ENCODE measurements at places on chromosomes 2 and 18. TPM values are rescaled to one million over a fixed set of nuclear protein-coding genes. Genes with fewer than 3 reads are reported as not detected.

- DNase-seq = no peak
- H3K36me3 ChIP-seq = no peaks in the 10 kb centered on the region
- H3K27me3 ChIP-seq = peaks cover 2% of the 10 kb centered on the region
- H3K4me3 ChIP-seq = no peak overlapping the region
Observed at GRCh38 chr2:238947920-238948710, 100.2 kb downstream of the TWIST2 start.

DNA sequence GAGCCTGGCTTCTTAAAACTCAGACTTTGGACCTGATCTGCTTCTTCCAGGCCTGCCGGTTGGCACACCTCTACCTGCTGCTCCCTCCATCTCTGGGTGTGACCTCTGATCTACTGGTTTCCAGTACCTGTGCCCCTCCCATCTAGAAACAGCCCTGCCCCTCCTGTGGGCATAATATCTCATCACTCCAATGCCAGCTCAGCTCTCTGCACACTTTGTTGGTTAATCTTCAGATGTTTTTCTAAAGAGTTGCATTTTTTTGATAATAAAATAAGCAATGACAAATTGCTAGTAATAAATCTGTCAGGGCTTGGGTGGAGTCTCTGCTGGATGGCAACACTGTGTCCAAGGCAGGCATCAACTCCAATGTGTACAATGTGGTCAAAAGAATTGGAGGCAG is 89.6 kb upstream of the PPP1CB start:
- H3K4me3 ChIP-seq = no peak overlapping the region
- no peaks in the 10 kb centered on the region for H3K27me3 ChIP-seq
- no peaks in the 10 kb centered on the region for H3K36me3 ChIP-seq

Gene DNAH6
- 0.82 TPM for total RNA-seq

Gene HOXD13
- not detected for total RNA-seq
